LHCN-M2 (cell line): ENCODE measurements at places on chromosomes 7 and 10. TPM values are rescaled to one million over a fixed set of nuclear protein-coding genes. Genes with fewer than 3 reads are reported as not detected.

ZCWPW1 gene
- 1.9 and 4.2 TPM in 2 replicates for total RNA-seq

SEC31B gene
- total RNA-seq, result 1.5 and 2.6 TPM in 2 replicates

ZNF503 gene
- 3.8 and 4.1 TPM in 2 replicates for total RNA-seq

NPTX2 gene
- total RNA-seq, result 3,060 and 3,846 TPM in 2 replicates

LIPM gene
- not detected in 2 replicates for total RNA-seq

ABCB1 gene
- total RNA-seq, result 0.29 and 0.38 TPM in 2 replicates

NUPR2 gene
- total RNA-seq, result not detected in 2 replicates

RAMP3 gene
- total RNA-seq, result not detected in 2 replicates

PLCE1 gene
- total RNA-seq, result 5.4 and 6.7 TPM in 2 replicates

BEND7 gene
- 4.2 and 5.6 TPM in 2 replicates for total RNA-seq
